Type B pancreatic cell (in vitro differentiated cells): ENCODE measurements at places on chromosomes 5 and 9. TPM values are rescaled to one million over a fixed set of nuclear protein-coding genes. Genes with fewer than 3 reads are reported as not detected.
A peak's percentile ranks its signal among the peaks of the same experiment; 100 is the strongest.

GRCh38 chr9:20980832-20981455 is 50.5 kb downstream of the HACD4 start:
- H3K4me1 ChIP-seq: peaks cover 10% of the 10 kb centered on the region
- H3K4me3 ChIP-seq: no peak overlapping the region
- H3K27ac ChIP-seq: no peak overlapping the region
- no peaks in the 10 kb centered on the region for H3K27me3 ChIP-seq

DNA sequence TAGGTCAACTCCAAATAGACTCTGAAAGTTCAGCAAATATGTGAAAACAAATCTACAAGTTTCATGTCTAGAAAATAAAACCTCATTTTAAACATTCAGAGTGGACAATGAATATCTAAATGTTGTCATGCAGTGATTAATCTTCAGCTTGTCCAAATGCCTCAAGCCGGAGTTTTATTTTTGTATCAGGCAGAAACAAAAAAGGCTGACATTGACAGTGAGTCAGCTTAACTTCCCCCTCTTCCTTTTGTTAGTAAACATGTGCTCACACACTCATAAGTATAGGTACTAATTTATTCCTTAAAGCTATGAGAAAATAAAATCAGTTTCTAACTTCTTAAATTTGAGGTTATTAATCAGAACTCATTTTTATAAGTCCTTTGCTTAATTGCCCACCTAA is 467.9 kb upstream of the DAB2 start:
- H3K4me1 ChIP-seq: no peaks in the 10 kb centered on the region
- no peaks in the 10 kb centered on the region for H3K36me3 ChIP-seq
- no peak overlapping the region for H3K27ac ChIP-seq
- no peak for DNase-seq
- no peaks in the 10 kb centered on the region for H3K27me3 ChIP-seq
- H3K4me3 ChIP-seq: no peak overlapping the region

DNA sequence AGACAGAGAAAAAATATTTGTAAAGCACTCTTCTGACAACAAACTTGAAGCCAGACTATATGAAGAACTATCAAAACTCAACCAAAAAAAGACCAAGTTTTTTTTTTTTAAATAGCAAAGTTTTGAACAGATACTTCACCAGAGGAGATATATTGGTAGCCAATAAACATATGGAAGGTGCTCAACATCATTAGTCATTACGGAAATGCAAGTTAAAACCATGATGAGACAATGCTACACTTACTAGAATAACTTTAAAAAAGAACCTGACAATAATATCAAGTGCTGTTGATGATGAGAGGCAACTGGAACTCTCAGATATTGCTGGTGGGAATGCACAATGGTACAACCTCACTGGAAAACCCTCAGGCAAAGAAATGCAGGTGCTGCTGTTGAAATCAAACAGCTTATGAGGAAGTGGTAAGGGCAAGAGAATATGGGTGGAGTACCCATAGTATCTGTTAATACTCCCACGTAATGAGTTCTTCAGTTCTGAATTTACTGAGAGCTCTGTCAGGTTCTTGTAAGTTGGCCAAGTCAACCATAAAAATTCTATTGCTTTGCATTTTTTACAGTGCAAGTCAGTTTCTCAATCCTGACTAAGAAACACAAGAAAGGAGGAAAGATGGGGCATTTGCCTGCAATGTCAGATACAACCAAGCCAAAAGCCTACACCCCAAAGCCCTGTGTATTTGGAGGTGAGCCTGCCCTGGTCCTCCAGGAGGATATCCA is 87.3 kb upstream of the GNAQ start:
- H3K36me3 ChIP-seq: no peaks in the 10 kb centered on the region
- H3K4me3 ChIP-seq: peak overlapping the region; percentile 19
- H3K27ac ChIP-seq: peak overlapping the region; percentile 45
- peaks cover 3% of the 10 kb centered on the region for H3K27me3 ChIP-seq
- no peak for DNase-seq

DNA sequence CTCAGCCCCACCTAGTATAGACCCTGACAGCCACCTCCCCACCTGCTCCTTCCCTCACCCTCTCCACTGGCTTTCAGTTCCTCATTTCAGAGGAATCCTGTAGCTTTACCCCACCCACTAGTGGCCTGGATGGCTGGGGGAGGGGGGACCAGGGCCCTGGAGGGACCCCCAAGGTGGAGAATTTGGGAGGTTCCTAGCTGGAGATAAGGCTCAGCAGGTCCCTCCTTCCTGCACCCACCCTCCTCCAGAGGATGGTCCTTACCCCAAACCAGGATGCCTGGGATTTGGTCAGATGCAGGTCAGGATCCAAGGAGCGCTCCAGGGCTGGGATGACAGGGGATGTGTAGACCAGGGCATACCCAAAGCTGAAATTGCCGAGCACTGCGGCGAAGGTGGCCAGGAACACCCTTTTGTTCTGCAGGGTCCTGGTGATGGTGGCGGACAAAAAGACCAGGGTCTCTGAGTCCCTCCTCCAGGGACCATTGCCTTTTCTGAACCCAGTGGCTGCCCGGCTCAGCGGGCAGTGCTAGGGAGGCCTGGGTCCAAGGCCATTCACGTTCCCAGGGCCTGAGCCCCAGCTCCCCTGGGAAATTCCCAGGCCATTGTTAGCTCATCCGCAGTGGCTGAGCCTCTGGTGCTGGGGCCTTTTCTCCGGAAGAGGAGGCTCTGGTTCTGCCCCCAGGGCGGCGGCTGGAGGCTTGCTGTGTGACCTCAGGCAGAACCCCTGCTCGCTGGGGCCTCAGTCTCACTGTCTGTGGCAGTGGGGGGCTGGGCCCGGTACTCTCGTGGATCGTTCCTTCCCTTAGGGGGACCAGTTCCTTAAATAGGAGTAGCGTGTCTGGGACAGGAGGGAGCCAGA is 678 bp downstream of the SLC2A6 start:
- no peak for DNase-seq
- peaks cover 3% of the 10 kb centered on the region for H3K27me3 ChIP-seq
- H3K4me3 ChIP-seq: peak overlapping the region; percentile 49
- peaks cover 7% of the 10 kb centered on the region for H3K4me1 ChIP-seq
- H3K36me3 ChIP-seq: no peaks in the 10 kb centered on the region
- no peak overlapping the region for H3K27ac ChIP-seq

- H3K27ac ChIP-seq: peak overlapping the region; percentile 98
- peak overlapping the region; percentile 84 for H3K4me3 ChIP-seq
- DNase-seq: no peak
- H3K36me3 ChIP-seq: no peaks in the 10 kb centered on the region
Observed at GRCh38 chr9:70480405-70480980, 66.0 kb upstream of the KLF9 start.

- no peaks in the 10 kb centered on the region for H3K4me1 ChIP-seq
- H3K27ac ChIP-seq: no peak overlapping the region
- H3K27me3 ChIP-seq: no peaks in the 10 kb centered on the region
Observed at GRCh38 chr5:45162974-45163373, 354.2 kb downstream of the MRPS30 start.

GRCh38 chr9:94829380-94830070 is 103.0 kb downstream of the AOPEP start:
- peaks cover 41% of the 10 kb centered on the region for H3K36me3 ChIP-seq
- no peak overlapping the region for H3K27ac ChIP-seq
- H3K4me1 ChIP-seq: peaks cover 35% of the 10 kb centered on the region
- no peak overlapping the region for H3K4me3 ChIP-seq
- no peak for DNase-seq

DNA sequence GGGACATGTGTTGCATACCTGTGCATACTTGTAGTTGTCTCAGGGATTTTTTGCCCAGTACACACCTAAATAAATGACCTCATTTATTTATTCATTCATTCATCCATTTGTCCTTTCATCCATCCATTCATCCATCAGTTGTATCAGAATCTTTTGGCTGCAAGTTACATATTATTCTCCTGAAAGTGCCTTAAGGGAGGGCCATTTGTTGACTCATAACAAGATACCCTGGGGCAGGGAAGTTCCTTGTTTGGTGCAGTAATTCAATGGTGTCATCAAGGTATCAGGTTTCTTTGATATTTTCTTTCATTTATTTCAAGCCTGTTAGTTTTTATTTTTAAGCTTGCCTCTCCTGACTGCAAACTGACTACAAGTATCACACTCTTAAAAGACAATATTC is 597.9 kb upstream of the TLE4 start:
- H3K4me1 ChIP-seq: peaks cover 7% of the 10 kb centered on the region
- H3K4me3 ChIP-seq: no peak overlapping the region
- H3K27me3 ChIP-seq: peaks cover 11% of the 10 kb centered on the region
- no peaks in the 10 kb centered on the region for H3K36me3 ChIP-seq
- no peak for DNase-seq

GRCh38 chr5:143573568-143574170 is 170.2 kb upstream of the NR3C1 start:
- H3K4me3 ChIP-seq: no peak overlapping the region
- no peaks in the 10 kb centered on the region for H3K36me3 ChIP-seq
- no peaks in the 10 kb centered on the region for H3K27me3 ChIP-seq

DNA sequence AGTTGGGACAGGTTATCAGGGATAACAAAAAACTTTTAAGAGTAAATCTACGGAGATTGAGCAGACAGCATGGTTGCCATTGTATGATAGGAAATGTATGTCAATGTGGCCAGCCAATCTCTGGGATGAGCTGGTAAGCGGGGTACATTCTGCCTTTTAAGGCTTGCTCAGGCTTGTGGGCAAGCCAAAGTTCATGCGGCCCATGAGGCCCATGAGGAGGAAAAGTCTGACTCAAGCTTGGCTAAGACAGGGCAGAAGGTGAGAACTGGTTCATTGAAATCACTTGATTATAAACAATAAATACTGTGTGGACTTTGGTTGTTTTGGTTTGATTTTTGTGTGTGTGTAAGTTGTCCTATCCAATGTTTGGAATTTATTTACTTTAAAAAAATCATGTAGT is 997.1 kb downstream of the DNAH5 start:
- no peaks in the 10 kb centered on the region for H3K4me1 ChIP-seq
- no peak overlapping the region for H3K4me3 ChIP-seq
- H3K27me3 ChIP-seq: no peaks in the 10 kb centered on the region

DNA sequence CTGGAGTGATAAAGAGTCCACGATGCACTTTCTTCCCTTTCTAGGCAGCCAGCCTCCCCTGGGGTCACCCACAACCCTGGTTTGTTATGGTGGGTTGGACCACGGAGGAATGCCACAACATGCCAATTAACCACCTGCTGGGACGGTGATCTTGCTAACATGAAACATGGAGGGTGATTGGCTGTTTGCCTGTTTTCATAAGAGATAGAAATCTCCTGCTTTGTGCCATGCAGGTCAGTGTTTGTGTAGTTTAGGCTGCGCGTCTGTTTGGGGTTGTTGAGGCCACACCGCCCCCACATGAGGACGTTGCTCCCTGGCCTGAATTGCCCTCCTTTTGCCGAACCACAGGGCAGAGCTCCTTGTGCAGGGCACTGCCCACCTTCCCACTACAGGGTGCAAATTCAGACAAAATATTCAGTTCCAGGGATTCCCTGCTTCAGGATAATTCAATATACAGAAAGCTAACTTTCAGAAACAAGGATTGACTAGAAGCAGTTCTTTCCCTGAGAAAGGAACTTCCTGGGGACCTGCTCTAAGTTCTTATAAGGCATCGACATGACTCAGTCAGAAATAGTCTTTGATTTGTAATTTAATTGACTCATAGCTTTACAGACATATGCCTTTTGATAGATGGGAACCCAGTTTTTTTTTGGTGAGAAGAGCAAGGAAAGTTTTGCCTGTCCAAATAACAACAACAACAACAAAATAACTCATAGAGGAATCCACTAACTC is 427.6 kb downstream of the GADD45G start:
- H3K27me3 ChIP-seq: peaks cover 4% of the 10 kb centered on the region
- H3K36me3 ChIP-seq: no peaks in the 10 kb centered on the region
- no peak for DNase-seq
- no peak overlapping the region for H3K4me3 ChIP-seq
- H3K27ac ChIP-seq: no peak overlapping the region

DNA sequence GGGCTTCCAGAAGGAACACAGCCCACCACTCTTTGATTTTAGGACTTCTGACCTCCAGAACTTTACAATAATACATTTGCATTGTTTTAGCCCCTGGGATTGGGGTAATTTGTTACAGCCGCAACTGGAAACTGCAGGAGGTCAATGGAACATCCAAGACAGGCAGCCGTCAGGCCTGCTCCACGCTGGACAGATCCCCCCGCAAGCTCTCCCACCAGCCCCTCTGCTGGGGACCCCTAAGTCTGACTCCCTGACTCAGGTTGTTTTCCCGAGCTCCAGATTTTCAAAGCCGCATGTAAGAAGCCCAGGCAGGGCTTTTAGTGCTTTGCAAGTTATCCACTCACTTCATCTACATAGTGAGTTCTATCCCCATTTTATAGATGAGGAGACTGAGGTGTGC is 127.6 kb downstream of the PAX5 start:
- no peak overlapping the region for H3K4me3 ChIP-seq
- no peak for DNase-seq
- H3K27me3 ChIP-seq: peaks cover 73% of the 10 kb centered on the region
- H3K36me3 ChIP-seq: no peaks in the 10 kb centered on the region
- H3K27ac ChIP-seq: no peak overlapping the region
- no peaks in the 10 kb centered on the region for H3K4me1 ChIP-seq

DNA sequence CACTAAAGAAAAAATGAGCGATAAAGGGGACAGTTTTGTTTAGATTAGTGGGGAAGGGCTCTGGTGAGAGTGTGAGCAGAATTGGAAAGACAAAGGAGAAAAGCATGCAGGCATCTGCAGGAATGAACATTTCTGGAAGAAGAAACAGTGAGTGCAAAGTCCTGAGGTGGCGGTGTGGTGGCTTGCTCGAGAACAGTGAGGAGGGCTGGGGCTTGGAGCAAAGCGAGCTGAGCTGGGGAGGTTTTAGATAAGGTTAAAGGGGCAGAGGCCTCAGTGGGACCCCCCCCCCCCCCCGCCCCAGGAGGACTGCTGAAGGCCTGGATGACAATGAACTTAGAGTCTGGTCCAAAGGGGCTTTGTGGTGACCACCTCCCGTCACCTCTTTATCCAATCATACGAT is 202.7 kb upstream of the MVB12B start:
- no peaks in the 10 kb centered on the region for H3K4me1 ChIP-seq
- H3K4me3 ChIP-seq: no peak overlapping the region
- H3K27me3 ChIP-seq: peaks cover 44% of the 10 kb centered on the region
- H3K27ac ChIP-seq: no peak overlapping the region

- H3K4me3 ChIP-seq: no peak overlapping the region
- no peak overlapping the region for H3K27ac ChIP-seq
Observed at GRCh38 chr5:87127956-87128687, 139.6 kb upstream of the RASA1 start.

GRCh38 chr9:29285818-29286217 is 1712.5 kb upstream of the C9orf72 start:
- no peaks in the 10 kb centered on the region for H3K27me3 ChIP-seq
- no peak for DNase-seq
- H3K4me1 ChIP-seq: no peaks in the 10 kb centered on the region
- H3K4me3 ChIP-seq: no peak overlapping the region

GRCh38 chr9:101427957-101428655 is 7.5 kb downstream of the ALDOB start:
- no peak overlapping the region for H3K27ac ChIP-seq
- H3K27me3 ChIP-seq: no peaks in the 10 kb centered on the region
- no peak overlapping the region for H3K4me3 ChIP-seq
- H3K36me3 ChIP-seq: no peaks in the 10 kb centered on the region

The ZNF474 gene
- total RNA-seq: 0.24 and 1.9 TPM in 2 replicates

The PHYHD1 gene
- 10.0 and 14.3 TPM in 2 replicates for total RNA-seq
